Activated naive CD8-positive, alpha-beta T cell treated with anti-CD3 and anti-CD28 coated beads, Interleukin-2, amount 10 ng/mL, durations not matched to agents 7 days and 5 days (primary cell): ENCODE measurements at places on chromosomes 6 and 20. TPM values are rescaled to one million over a fixed set of nuclear protein-coding genes. Genes with fewer than 3 reads are reported as not detected.

Gene TAAR1
- total RNA-seq = not detected

Gene L3MBTL3
- 39.7 TPM for total RNA-seq

Gene FERMT1
- not detected for total RNA-seq

Gene KIFC1
- 127 TPM for total RNA-seq

Gene SUMO4
- total RNA-seq = 9.5 TPM

Gene CLIC5
- 6.0 TPM for total RNA-seq

Gene RHAG
- total RNA-seq = not detected

Gene SIRPG
- total RNA-seq = 98.7 TPM

Gene NKAIN4
- not detected for total RNA-seq

Gene GABRR1
- not detected for total RNA-seq

Gene MLN
- not detected for total RNA-seq

Gene NCOA6
- total RNA-seq = 31.7 TPM

Gene MYT1
- total RNA-seq = 0.06 TPM

Gene WFDC10B
- not detected for total RNA-seq

- H3K4me3 ChIP-seq = no peak overlapping the region
- no peaks in the 10 kb centered on the region for H3K36me3 ChIP-seq
- DNase-seq = no peak
- no peak overlapping the region for H3K27ac ChIP-seq
Observed at GRCh38 chr6:136429264-136430065, 120.8 kb downstream of the MAP7 start.

- no peaks in the 10 kb centered on the region for H3K4me1 ChIP-seq
- H3K27ac ChIP-seq = no peak overlapping the region
- H3K4me3 ChIP-seq = no peak overlapping the region
Observed at GRCh38 chr6:84862843-84863242, 98.4 kb upstream of the TBX18 start.

- no peaks in the 10 kb centered on the region for H3K4me1 ChIP-seq
- H3K27ac ChIP-seq = no peak overlapping the region
- H3K4me3 ChIP-seq = no peak overlapping the region
Observed at GRCh38 chr6:146305092-146305491, 238.5 kb upstream of the RAB32 start.

DNA sequence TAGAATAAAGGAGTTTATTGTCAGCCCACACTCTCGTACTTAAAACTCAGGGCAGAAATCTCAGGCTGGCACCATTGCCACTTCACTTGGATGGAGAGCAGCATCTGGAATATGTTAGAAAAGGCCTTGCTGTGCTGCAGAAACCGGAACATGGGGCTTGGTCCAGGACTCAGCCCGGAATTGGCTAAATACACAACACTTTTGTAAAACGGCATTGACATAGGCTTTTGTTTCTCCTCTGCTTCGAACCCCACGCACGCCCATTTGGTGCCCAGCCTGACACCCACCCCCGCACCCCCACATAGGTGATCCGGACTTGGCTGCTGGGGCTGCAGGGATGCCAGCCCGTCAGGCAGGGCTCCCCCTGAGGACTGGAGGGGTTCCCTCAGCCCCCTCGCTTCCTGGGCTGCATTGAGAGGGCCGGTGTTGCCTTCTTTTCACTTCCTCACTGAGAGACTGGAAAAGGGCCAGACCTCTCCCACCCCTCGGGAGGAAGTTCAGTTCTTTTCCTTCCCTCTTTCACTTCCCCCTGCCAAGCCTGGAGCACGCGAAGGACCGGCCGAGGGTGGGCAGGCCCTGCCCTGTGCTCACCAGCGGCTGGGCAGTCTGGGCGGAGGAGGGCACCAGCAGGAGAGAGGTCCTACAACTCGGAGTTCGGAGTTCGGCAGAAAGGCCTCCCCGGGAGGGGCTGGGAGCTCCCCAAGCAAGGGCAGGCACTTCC, 17.9 kb upstream of the CST3 start:
- no peak overlapping the region for H3K4me3 ChIP-seq
- H3K4me1 ChIP-seq = no peaks in the 10 kb centered on the region
- H3K27ac ChIP-seq = no peak overlapping the region
- peaks cover 11% of the 10 kb centered on the region for H3K27me3 ChIP-seq
- DNase-seq = no peak

GRCh38 chr6:89951574-89952104, 57.4 kb downstream of the GJA10 start:
- peak overlapping the region; percentile 82 for H3K27ac ChIP-seq
- peaks cover 52% of the 10 kb centered on the region for H3K36me3 ChIP-seq
- DNase-seq = no peak
- H3K4me3 ChIP-seq = peak overlapping the region; percentile 61

- H3K36me3 ChIP-seq = peaks cover 2% of the 10 kb centered on the region
- no peaks in the 10 kb centered on the region for H3K4me1 ChIP-seq
- H3K4me3 ChIP-seq = no peak overlapping the region
- H3K27ac ChIP-seq = no peak overlapping the region
- DNase-seq = no peak
Observed at GRCh38 chr6:38604700-38605099, 35.0 kb downstream of the BTBD9 start.

DNA sequence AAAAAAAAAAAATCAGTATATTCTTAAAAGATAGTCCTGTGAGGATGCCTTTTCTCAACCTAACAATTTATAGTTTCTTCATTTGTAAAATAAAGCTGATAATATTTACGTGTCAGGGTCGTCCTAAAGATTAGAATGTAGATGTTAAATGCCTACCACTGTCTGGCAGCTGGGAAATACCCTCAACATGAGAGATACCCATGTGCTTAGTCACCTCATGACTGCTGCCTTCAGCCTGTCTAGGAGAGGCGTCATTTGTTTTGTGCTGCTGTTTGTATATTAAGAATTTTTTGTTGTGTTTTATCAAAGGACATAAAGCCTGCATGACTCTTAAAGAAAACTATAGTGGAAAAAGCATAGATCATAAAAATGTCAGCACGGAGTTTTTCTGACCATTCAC, 9.5 kb downstream of the FAM120B start:
- no peak for DNase-seq
- peaks cover 33% of the 10 kb centered on the region for H3K36me3 ChIP-seq
- H3K4me3 ChIP-seq = no peak overlapping the region
- no peaks in the 10 kb centered on the region for H3K27me3 ChIP-seq

GRCh38 chr6:148530976-148531375, 188.3 kb downstream of the SASH1 start:
- no peaks in the 10 kb centered on the region for H3K36me3 ChIP-seq
- no peak overlapping the region for H3K27ac ChIP-seq
- DNase-seq = no peak
- H3K4me3 ChIP-seq = no peak overlapping the region
- no peaks in the 10 kb centered on the region for H3K4me1 ChIP-seq

GRCh38 chr20:59866338-59866737, 67.1 kb downstream of the SYCP2 start:
- no peak overlapping the region for H3K4me3 ChIP-seq
- peaks cover 8% of the 10 kb centered on the region for H3K27me3 ChIP-seq
- H3K36me3 ChIP-seq = peaks cover 12% of the 10 kb centered on the region
- DNase-seq = no peak
- H3K4me1 ChIP-seq = no peaks in the 10 kb centered on the region

DNA sequence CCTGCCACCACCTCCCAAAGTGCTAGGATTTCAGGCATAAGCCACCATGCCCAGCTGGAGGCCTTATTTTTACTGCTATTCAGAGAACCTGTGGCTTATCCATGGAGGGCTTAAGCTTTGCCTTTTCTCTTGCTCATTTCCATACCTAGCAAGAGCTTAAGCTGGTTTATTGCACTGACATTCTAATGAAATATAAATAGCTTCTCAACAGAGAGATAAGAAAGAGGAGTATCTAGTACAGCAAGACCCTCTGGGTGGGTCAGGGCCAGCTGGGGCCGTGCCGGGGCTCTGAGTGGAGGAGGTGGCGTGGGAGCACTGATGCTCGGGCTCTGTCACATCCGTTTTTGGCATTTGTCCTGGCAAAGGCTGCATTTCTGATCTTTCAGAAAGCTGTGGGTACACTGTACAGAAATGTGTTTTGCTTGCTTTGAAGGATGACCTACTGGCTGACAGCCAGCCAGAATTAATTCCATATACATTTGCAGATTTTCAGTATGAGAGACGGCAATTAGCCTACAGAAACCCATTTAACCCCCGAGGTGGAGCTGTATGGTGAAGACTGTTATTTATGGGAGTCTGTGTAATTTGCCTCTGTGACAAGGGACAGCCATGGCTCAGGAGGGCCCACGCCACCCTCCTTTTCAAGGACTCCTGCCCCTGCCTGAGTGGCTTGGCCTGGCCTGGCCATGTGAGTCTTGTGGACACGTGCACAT, 181.6 kb upstream of the AKAP12 start:
- no peak overlapping the region for H3K4me3 ChIP-seq
- H3K4me1 ChIP-seq = no peaks in the 10 kb centered on the region
- DNase-seq = no peak
- H3K27me3 ChIP-seq = no peaks in the 10 kb centered on the region

DNA sequence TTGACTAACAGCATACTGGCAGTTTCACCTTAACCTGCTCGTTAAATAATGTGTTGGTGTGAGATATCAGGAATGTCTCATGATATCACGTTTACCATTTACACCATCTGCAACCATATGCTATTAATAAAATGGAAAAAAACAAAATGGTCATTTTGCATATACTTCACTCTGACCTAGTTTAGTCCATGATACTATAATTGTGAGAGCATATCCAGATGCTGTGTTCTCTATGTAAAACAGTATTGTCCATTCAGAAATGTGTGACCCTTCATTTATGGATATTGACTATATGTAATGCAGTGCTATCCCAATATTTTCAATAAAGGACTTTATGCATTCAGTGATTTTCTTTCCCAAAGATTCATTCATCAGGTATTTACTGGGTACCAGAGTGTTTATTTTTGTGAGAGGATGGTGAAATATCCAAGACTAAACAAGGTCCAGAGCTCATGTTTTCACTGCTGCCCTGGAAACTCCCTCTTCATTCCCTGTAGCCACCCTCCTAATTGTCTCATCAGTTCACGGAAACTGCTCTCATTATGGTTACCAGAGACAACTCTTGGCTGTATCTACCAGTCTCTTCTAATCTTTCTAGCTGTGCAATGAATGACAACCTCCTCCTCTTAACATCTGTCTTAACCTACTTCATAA, 25.7 kb upstream of the HINT3 start:
- no peak overlapping the region for H3K4me3 ChIP-seq
- H3K27ac ChIP-seq = no peak overlapping the region
- peaks cover 5% of the 10 kb centered on the region for H3K27me3 ChIP-seq
- H3K36me3 ChIP-seq = peaks cover 33% of the 10 kb centered on the region
- peaks cover 20% of the 10 kb centered on the region for H3K4me1 ChIP-seq

DNA sequence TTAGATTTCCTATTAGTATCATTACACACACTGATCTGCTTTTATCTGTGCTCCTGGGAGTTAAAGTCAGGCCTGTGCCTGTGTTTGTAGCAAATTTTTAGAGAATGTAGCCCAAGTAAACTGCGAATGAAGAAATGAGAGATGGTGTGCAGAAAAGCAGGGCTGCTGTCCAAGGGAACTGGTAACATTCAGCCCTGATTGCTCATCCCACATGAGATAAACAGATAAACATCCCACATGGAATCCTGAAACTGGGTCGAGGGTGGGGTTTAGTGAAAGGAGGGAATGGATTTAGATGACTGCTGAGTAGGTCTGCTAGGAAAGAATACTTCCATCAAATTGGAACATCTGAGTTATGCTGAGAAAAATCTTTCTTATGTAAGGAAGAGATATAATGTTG, 69.1 kb downstream of the GRIK2 start:
- no peaks in the 10 kb centered on the region for H3K4me1 ChIP-seq
- DNase-seq = no peak
- H3K36me3 ChIP-seq = no peaks in the 10 kb centered on the region
